ENCODE measurements at places on chromosomes 6 and 20.

GRCh38 chr6:116180375-116180774 is 54.4 kb upstream of the COL10A1 start:
- no peak for DNase-seq

DNA sequence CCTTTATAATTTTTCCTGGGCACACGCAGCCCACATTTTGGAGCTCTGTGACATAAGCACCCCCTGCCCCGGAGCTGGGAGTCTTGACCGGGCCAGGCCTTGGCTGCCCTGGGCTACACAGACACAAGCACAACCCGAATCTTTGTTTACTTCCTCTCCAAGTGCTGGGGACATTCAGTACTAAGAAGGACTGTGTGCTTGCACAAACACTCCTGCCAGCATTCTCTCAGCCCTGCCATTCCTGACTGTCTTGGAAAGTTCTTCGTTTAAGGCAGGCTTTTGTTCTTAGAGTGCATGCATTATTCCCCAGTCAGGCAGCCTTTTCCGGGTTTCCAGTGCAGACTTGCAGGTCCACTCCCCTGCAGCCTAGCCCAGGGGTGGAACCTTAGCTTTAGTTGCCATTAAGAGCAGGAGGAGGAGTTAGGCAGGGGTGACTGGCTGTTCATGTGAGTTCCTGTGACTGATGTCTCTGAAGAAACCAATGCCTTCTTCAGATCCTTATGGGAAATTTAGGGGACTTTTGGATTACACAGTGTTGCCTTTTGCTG is 28.6 kb downstream of the FOXO3 start:
- no peak for DNase-seq

DNA sequence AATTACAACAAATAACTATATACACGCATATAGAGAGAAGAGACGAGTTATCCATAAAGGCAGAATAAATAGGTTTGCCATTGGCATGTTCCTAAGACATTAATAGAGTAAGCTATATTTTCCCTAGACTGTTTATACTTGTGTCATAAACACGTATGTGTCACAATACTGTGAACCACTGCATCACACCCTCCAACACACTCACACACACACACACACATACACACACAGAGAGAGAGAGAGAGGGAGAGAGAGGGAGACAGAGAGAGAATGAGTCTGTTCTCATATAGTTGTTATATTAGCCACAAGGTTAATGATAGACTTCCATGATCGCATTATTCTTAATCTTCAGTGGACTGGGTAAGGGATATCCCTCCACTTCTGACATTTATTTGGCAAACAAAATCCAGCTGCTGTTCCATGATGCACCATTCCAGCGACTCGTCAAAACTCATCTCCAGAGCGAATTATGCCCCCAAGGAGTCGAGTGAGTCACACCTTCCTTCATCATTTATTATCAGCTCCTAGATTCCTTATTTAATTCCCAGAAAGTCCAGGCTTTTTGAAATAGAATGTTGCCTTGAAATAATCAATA is 82.8 kb upstream of the HIVEP1 start:
- no peak for DNase-seq

DNA sequence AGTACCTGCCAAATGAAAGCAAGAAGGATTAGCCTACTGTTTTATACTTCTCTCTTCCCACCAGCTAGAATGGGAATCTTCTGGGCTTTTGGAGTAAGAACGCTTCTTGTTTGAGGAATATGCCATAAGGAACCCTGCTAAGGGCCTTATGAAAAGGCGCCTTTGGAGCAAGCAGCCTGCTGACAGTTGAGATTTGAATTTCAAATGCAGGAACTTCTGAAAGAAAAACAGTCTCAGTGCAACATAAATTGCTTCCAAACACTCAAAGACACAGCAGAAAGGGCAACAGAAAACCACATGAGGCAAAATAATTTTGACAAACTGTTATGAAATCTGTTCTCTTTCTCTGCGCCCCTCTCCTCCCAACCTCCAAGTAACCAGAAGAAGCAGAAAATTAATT is 149.4 kb upstream of the B3GAT2 start:
- DNase-seq, result no peak

DNA sequence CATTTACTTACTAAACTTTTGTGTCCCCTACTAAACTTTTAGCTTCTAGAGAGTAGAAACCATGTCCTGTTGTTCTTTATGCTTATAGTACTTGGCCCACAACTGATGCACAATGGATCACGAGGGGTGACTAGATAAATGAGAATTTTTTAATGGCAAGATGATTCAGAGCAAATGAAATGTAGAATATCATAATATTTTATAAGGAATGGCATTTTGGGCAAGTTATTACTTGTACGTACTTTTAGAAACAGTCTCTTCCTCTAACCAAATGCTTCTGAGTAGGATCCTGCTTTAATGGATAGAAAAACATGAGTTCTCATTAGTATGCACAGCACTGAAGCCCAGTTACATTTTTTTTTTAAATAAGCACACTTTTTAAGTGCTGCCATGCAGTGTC is 336.3 kb downstream of the NRN1 start:
- DNase-seq, result no peak

GRCh38 chr6:13278164-13278563 is 50.2 kb downstream of the TBC1D7 start:
- no peak for DNase-seq

DNA sequence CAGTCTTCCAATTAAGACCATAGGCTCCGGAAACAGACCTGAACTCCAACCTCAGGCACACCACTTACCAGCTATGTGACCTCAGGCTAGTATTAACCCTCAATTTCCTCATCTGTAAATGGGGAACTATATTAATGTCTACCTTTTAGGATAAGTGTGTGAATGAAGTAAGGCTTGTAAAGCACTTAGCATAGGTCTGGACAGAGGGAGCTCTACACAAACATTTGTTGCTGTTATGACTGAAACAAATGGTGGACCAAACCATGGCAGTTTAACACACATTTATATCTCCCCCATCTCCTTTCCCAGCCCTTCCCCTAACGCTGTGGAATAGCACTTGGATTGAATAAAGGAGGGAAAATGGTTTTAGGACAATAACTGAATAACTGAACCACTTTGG is 48.7 kb downstream of the TSHZ2 start:
- no peak for DNase-seq
